ENCODE measurements at places on chromosomes 12 and 14. TPM values are rescaled to one million over a fixed set of nuclear protein-coding genes. Genes with fewer than 3 reads are reported as not detected.

- no peak overlapping the region for H3K4me3 ChIP-seq
- DNase-seq = no peak
- no peaks in the 10 kb centered on the region for H3K36me3 ChIP-seq
These were observed 581.1 kb upstream of the MGAT4C start for GRCh38 chr12:86837246-86837645.

DNA sequence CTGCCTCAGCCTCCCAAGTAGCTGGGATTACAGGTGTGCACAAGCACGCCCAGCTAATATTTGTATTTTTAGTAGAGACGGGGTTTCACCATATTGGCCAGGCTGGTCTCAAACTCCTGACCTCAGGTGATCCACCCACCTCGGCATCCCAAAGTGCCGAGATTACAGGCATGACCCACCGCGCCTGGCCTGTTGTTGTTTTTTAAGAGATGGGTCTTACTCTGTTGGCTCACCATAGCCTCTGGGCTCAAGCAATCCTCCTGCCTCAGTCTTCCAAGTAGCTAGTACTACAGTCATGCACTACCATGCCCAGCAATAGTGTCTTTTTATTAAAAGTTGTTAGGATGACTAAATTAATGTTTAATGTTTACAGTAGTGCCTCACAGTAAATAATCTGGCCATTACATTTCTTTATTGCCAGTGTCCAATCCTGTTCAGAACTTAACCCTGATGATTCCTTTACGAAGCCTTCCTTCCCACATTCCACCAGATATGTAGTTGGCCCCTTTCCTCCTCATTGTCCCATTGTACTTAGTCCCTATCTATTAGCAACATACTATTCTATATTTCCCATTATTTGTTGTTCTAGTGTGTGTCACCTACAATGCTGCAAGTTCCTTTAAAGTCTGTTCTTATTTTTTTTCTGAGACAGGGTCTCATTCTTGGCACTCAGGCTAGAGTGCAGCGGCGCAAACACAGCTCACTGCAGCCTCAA, 8.8 kb upstream of the SMARCC2 start:
- no peak for DNase-seq
- H3K4me3 ChIP-seq = no peak overlapping the region
- peaks cover 6% of the 10 kb centered on the region for H3K4me1 ChIP-seq
- H3K27me3 ChIP-seq = no peaks in the 10 kb centered on the region
- H3K36me3 ChIP-seq = no peaks in the 10 kb centered on the region

The BICDL1 gene
- polyA plus RNA-seq = 6.3 TPM

The TAS2R8 gene
- polyA plus RNA-seq = not detected

The PRPH gene
- polyA plus RNA-seq = 9.1 TPM
